ENCODE measurements at places on chromosomes 11 and 22.

DNA sequence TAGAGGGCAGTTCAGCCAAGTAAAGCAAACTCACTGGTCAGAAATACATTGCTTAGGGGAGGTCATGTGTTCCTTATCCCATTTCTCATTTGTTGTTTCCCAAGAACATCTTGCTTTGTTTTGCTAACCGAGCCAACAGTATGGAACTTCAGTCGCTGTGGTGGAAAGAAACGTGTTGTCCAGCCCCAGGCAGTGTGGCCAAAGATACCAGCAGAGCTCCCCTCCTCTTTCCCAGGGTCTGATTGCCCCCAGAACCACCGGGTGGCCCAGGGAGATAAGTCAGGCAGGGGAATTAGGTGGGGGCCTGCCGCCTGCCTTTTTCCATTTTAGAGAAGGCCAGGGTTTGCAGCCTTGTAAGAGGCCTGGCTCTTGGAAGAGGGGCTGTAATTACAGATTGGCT lies 98.7 kb upstream of the CRYBB3 start:
- DNase-seq: no peak
- H3K27ac ChIP-seq: no peak overlapping the region
- no peak overlapping the region for H3K4me3 ChIP-seq
- no peaks in the 10 kb centered on the region for H3K36me3 ChIP-seq
- H3K27me3 ChIP-seq: no peaks in the 10 kb centered on the region

GRCh38 chr11:36411202-36411640 lies 98.9 kb downstream of the TRAF6 start:
- H3K36me3 ChIP-seq: peaks cover 9% of the 10 kb centered on the region
- peaks cover 28% of the 10 kb centered on the region for H3K4me1 ChIP-seq
- H3K4me3 ChIP-seq: no peak overlapping the region
- DNase-seq: no peak

- H3K4me3 ChIP-seq: no peak overlapping the region
- H3K4me1 ChIP-seq: peaks cover 8% of the 10 kb centered on the region
- H3K36me3 ChIP-seq: no peaks in the 10 kb centered on the region
- H3K27me3 ChIP-seq: no peaks in the 10 kb centered on the region
Observed at GRCh38 chr22:36256478-36256877, 3.5 kb downstream of the APOL1 start.

DNA sequence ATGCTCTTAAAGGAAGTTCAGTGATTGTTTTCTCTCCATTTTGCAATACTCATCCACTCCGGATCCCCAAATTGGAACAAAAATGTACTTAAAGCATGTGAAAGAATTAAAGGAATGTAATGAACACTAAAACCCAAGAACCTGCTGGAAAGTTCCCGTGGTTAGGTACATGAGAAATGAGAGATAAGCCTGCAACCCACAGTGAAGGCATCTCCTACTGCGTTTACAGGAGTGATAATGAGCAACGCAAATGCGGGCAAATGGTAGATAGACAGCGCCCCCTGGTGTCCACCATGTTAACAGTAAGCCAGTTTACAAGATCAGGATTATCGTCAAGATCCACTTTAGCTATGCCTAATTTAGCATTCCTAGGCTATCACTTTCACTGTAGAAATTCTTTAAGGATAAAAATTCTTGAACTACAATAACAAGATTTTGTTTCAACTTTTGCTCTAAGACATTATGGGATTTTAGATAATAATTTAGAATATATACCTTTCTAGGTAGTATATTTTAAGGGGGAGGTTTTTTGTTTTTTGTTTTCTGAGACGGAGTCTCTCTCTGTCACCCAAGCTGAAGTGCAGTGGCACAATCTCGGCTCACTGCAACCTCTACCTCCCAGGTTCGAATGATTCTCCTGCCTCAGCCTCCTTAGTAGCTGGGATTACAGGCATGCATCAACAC lies 29.9 kb downstream of the ALG9 start:
- H3K4me1 ChIP-seq: peaks cover 13% of the 10 kb centered on the region
- peak overlapping the region; percentile 34 for H3K27ac ChIP-seq
- DNase-seq: peak; percentile 91
- H3K27me3 ChIP-seq: no peaks in the 10 kb centered on the region
- H3K36me3 ChIP-seq: peaks cover 14% of the 10 kb centered on the region

DNA sequence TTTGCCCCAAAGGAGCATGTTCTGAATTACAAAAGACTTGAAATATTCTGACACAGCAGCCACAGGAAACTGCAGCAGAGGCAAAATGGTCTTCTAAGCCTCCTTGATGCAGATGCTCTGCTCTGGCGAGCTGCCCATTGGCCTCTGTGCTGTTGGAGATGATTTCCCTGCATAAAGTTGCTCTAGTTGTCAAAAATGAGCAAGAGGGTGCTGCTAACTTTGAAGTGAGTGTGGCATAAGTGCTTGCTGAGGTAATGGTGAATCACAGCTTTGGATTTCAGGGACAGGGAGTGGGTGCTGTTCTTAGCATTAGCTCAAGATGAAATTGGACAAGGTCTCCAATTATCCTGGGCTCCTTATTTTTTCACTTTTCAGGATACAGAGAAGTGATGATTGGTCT lies 435.4 kb downstream of the TMEM135 start:
- no peaks in the 10 kb centered on the region for H3K27me3 ChIP-seq
- no peak overlapping the region for H3K27ac ChIP-seq
- H3K4me1 ChIP-seq: peaks cover 10% of the 10 kb centered on the region
- no peaks in the 10 kb centered on the region for H3K36me3 ChIP-seq

DNA sequence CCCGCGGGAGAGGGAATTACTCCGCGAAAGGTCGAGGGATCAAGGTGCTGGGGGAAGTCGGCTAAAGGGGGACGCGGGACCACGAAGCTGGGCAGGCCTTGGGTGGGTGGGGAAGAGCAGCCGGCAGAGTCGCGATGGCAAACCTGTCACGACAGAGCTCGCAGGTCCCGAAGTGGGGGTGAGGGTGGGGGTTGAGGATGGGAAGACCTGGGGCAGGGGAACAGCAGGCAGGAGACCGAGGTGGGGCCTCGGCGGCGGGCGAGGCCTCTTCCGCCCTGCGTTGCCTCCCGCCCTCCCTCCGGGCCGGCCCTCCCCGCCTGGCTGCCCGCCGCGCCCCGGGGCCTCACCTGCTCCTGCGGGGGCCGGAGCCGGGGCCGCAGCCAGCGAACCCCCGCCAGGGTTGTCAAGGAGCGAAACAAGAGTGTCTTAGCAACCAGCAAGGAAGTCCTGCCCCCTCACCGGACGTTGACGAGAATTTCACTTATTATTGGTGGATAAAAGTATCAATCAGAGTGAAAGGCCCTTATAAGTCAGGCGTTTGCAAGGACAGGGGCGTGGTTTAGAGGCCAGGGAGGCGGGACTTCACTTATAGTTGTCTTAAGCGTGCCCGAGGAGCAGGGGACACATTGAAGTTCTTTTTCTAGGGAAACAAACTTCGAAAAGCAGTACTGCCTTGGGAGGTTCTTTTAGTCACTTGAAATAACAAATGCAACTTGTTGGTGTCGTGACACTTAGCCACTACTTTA lies at the start of gene DNAL4:
Gene DNAL4 (minus strand): TSS at position 423 of the 746 bp plus-strand sequence. CDS start 11,412 bp downstream, outside the sequence.
- DNase-seq: peak; percentile 98
- peaks cover 8% of the 10 kb centered on the region for H3K36me3 ChIP-seq
- peak within 1 kb of the TSS; percentile 57 for H3K27ac ChIP-seq
- H3K27me3 ChIP-seq: no peaks in the 10 kb centered on the region
- H3K4me1 ChIP-seq: peaks cover 10% of the 10 kb centered on the region
- H3K4me3 ChIP-seq: peak within 1 kb of the TSS; percentile 93

DNA sequence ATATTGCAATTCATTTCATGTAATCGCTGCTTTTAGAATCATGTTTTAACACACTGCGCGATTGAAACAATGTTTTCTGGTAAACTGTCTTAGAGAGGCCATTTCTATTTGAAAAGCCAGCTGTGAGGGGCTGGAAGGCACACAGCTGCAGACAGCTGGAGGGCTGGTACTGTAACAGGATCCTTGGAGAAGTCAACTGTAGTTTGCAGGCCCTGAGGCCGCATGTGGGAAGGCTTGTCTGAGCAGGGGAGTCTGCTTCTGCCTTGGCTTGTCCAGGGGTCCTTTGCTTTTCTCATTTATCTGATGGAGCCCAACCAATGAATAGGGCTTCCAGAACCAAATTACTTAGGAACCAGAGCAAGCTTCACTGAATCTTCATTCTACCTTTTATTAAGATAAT lies 313.5 kb downstream of the BLID start:
- no peak overlapping the region for H3K4me3 ChIP-seq
- H3K4me1 ChIP-seq: no peaks in the 10 kb centered on the region
- H3K36me3 ChIP-seq: no peaks in the 10 kb centered on the region
- DNase-seq: no peak
- no peaks in the 10 kb centered on the region for H3K27me3 ChIP-seq
- no peak overlapping the region for H3K27ac ChIP-seq

DNA sequence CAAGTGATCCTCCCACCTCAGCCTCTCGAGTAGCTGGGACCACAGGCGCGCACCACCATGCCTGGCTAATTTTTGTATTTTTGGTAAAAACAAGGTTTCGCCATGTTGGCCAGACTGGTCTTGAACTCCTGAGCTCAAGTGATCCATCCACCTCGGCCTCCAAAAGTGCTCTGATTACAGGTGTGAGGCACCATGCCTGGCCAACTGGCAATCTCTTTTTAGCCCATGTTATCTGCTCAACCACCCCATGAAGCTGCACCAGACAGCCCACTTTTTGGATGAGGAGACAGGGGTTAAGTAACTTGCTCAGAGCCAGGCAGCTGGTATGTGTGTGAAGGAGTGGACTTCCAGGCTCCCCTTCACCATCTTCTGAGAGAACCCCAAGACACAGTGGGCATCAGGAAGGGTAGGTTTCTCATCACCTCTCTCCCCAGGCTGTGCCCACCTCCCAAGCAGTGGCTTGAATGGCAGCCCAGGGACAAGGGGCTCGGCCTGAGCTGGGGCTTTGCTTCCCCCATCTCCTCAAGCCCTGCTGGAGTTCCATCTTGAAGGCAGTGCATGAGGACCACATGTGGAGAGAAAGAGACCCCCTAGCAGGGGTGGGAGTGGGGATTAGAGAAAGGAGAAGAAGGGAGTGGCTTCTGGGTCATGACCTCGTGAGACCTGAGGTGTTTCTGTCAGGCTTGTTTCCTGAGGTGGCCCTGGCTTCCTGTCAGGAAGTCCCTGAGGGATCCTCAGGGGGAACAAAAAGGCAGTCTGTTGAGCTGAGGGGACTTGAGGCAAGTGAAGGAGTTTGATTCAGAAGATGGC lies 87.5 kb upstream of the PARVA start:
- H3K27ac ChIP-seq: no peak overlapping the region
- H3K36me3 ChIP-seq: peaks cover 14% of the 10 kb centered on the region
- no peak for DNase-seq
- H3K4me1 ChIP-seq: peaks cover 41% of the 10 kb centered on the region

DNA sequence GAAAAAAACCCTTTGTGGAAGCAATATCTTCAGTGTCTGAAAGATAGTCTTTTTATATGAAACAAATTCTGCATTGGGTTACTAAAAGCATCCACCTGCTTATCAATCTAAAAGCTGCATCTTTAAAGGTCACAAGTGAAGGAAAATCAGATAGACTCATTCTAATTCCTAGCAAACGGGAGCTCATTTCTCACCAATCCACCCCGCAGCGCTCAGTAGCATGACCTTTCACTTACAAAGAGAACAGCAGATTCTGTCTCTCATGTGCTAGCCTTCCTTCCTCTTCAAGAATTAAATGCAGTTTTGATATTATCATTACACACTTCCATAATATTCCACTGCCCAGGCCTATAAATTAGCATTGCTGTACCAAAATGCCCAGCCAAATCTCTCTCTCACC lies 212.9 kb downstream of the CADM1 start:
- no peak overlapping the region for H3K4me3 ChIP-seq
- no peaks in the 10 kb centered on the region for H3K4me1 ChIP-seq
- no peak for DNase-seq
- no peaks in the 10 kb centered on the region for H3K36me3 ChIP-seq
- H3K27ac ChIP-seq: no peak overlapping the region

DNA sequence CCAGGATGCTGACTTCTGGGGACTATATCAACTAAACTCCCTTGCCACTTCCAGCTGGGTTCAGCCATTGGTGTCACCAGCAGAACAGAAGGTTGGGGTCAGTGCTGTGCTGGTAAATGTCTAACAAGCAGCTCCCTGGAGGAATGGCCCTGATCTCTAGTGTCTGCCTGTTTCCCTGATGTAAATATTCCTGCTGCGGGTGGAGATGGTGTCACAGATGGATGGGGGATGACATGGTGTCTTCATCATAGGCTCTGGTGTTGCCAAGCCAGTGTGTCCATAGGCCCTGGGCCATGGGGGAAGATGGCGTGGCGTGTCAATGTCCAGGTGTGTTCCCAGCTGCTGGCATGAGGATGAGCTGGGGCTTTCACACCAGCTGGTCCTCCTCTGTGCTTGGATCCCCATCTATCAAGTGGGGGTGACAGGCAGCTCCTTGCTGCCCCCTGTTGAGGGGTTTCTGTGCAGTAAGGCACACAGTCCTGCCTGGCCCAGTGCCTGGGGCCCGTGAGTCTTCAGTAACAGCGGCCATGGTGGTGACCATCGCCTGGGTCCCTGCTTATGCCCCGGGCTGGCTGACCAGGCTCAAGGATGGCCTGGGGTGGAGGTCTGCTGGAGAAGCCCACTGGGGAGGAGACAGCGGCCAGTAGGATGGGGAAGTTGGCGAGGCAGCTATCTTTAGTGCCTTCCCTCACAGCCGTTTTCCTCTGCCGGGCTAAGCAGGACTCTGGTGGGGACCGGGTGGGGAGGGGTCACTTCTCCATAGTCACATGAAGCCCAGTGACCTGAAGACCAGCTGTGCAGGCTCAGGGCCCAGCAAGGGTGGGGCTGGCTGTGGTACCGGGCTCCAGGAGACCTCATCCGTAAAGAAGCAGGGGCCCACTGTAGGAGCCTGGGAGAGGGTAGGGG lies 12.7 kb downstream of the RPL3 start:
- DNase-seq: no peak
- H3K4me3 ChIP-seq: no peak overlapping the region
- H3K27ac ChIP-seq: no peak overlapping the region
- H3K27me3 ChIP-seq: no peaks in the 10 kb centered on the region
- peaks cover 29% of the 10 kb centered on the region for H3K4me1 ChIP-seq

DNA sequence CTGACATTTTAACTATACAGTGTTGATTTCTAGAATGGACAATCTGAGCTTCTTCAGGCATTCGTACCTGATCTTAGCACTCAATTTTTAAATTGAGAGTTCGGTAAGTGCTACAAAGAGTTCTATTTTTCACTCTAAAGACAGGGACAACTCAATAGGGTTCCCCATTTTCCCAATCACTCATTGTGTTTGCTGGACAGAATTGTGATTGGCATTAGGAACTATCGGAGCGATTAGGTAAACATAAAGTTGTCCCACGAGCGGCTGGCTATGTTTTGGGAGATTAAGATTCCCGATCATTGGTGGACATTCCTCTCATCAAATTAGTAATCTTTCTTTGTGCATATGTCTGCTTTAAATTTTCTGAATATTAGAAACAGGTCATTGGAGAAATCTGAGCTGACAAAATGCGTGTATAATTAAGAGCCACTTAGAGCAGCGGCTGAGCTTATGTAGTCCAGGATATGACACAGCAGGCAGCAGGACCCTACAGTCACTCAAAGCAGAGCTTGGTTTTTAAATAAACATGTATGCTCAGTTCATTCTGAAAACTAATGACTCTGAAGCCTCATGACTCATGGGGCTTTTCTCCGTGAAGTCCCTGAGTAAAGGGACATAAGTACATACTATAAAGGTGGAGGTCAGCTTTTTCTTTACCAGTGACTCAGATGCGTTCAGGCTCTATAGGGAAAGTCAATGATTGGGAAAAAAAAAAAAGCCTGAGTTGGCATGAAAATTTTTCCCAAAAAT lies 109.4 kb downstream of the GRIA4 start:
- peak overlapping the region; percentile 41 for H3K27ac ChIP-seq
- H3K36me3 ChIP-seq: no peaks in the 10 kb centered on the region
- H3K27me3 ChIP-seq: no peaks in the 10 kb centered on the region
- peak overlapping the region; percentile 17 for H3K4me3 ChIP-seq
- peak; percentile 85 for DNase-seq
